ENCODE measurements at places on chromosomes 6 and 20.

DNA sequence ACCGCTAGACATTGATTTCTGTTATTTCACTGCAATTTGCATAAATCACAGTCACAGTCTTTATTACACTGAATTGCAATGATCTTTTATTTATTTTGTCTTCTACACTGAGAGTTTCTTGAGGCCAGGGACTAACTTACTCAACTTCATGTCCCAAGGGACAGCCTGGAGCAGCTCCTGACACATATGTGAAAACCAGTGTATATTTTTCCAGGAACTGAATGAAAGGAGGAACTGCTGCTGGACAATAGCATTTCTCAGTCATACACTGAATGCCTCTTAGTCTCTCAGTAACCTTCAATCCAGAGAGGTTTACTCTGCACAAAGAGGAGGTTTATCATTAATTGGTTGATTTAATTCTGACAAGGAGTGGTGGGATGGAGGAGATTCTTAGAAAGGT is 5.9 kb downstream of the F13A1 start:
- no peak for DNase-seq

GRCh38 chr20:51423290-51423667 is 119.2 kb downstream of the NFATC2 start:
- no peak for DNase-seq

DNA sequence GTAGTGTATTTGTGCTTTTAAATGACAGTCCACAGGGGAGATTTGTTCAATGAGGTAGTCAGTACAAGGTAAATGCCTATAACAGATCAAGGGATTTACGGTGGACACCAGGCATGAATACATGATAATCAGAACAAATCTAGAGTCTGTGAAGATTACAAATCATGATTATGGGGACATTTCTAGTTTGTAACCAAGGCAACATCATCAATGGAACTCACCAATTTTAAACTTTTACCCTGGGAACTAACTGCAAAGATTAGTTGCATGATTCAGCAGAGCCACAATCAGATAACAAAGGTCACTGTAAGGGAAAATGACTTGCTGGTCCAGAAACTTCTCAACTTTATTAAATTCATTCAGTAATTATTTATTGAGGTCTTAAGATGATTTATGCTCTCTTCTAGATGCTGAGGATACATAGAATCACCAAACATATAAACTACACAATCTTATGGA is at the start of gene CRISP1:
TSS of gene CRISP1 (minus strand) at position 51 of the 459 bp plus-strand sequence. CDS start 9,135 bp downstream, outside the sequence.
- DNase-seq: no peak

- DNase-seq: no peak
Measured at GRCh38 chr6:105884426-105884825, 201.7 kb upstream of the PRDM1 start.

DNA sequence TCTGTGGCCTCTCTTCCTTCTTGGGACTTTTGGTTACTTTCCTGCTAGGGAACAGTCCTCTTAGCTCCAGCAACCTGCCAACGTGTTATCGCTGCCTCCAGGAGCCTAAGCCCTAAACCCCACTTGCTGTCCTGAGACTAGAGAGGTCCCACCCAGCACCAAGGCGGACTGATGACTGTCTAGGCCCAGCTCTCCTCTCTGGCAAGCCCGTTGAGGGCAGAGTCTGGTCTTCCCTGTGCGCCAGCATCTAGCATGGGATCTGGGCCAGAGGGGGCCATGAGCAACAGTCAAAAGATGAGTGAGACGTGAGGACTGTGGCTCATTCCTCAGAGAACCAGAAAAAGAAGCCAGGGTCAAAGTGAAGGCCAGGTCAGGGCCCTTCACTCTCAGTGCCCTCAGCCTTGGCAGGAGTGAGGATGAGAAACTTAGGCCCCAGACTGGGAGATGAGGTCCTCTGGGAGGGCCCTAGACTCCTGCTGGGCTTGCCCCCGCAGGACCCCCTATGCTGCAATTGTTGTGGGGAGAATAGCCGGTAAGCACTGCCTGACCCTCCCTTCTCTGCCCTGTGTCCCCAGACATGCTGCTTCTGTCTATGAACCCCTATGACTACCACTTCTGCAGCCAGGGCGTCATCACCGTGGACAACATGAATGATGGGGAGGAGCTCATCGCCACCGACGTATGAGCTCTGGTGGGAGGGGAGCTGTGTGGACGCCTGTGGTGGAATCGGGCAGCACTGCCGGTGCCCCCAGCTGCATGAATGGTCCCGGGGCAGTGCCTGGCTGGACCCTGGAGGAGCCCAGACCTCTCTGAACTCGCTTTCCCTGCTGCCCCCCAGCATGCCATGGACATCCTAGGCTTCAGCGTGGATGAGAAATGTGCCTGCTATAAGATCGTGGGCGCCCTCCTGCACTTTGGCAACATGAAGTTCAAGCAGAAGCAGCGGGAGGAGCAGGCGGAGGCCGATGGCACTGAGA is 30.9 kb downstream of the MYH7B start:
- no peak for DNase-seq

DNA sequence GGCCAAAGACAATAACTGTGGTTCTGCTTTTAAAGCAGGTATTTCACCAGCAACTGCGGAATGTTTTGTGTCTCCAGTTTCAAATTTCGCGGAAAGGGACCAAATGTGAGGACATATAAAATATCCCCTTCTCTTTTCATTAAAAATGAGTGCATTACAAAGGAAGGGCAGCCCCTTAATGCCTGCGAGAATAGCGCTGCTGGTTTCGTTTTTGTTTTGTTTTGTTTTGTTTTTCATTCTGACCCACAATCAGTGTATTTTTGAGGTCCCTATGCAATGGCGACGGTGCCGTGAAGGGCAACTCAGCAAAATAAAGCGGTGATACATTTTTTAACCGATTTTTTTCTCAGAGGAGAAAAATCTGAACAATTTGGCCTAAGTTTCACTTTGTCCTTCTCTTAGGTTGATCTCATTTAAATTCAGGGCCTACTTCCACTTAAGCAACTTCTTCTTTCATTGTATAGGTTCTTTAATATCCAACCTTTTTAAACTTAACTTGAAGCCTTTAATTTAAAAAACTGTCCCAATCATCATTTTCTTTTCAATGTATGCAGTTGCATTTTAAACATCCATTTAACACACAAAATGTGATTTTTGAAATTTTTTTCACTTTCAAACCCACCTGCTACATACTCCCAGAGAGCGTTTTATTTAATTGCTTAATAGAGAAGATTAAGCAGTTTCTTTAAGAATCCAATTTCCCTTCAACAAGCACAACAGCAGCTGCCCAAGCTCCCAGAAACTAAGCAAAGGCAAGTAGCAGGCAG is 2.9 kb upstream of the HIVEP2 start:
- no peak for DNase-seq

DNA sequence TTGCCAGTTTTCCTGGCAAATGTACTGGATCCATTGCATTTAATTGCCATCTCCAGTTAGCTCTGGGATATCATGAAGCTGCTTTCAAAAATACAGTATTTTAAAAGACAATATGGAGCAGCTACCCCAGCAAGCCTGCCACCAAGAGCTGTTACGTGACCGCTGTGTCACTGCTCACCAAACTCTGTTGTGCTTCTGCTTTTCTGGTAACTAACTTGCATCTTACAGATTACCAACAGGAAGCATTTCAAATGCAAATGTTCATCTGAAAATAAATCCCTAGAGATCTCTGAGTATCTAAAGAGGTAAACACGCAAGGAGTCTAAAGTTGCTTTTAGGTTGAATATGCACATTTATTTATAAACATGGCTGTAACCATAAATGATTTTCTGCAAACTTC is 1008.3 kb downstream of the KIF16B start:
- no peak for DNase-seq

- DNase-seq: no peak
Measured at GRCh38 chr6:14393910-14394309, 276.3 kb downstream of the CD83 start.

DNA sequence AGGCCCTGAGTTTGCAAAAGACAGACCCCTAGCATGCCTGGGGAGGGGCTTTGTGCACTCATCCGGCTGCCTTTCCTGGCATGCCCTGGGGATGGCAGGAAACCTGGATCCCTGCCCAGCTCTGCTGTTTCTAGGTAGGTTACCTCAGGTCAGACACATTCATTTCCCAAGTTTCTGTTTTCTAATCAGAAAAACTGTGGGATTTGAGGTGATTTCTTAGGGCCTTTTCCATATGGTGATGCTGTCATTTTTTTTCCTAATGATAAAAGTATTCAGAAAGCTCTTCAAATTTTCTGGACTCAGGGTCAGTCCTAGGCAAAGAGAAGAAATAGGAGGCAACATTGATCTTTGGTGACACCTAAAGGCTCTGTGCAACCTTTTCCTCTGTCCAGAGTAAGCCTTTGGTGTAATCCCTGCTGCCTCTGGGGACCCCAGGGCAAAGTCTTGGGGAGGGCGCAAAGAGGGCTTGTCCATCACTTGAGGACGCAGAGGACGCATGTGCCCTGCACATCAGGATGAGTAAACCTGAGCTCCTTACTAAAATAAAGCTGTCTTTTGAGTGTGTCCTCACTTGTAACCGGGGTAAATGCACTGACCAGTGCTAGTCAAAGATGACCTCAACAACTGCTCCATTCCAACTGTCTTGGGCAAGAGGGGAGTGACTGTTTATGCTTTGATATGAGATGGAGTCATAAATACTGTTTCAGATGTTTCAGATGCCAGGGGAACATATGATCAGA is 13.5 kb upstream of the TRAM2 start:
- DNase-seq: no peak

DNA sequence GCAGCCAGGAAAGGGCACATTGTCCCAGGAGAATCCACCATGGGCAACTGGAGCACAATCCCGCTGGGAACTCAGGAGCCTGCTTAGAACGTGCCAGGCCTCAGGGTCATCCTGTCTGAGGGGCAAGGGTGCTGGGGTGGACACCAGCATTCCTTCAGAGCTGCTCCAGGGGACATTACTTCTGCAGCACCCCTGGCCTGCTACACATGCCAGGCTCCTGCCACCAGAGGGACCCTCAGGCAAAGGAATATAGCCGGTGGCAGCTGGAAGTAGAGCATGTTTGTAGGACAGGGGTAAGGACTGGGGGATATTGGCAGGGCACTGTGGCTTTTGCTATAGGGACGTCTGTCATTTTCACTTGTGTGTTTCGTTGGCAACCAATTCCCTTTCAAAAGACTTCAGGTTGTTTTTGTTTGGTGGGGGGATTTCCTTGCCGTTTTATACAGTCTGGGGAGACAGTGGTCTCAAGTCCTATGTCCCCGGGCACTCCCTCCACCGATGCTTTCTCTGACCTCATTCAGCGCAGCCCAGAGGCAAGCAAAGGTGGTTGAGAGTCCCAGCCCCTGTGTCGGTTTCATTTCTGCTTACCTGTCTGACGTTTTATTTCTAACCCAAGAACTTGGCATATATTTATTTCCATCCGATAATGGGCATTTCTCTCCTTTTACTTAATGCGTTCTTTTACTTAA is 130.8 kb downstream of the JPH2 start:
- no peak for DNase-seq

GRCh38 chr6:124190256-124190655 is 386.6 kb downstream of the NKAIN2 start:
- DNase-seq: no peak

- DNase-seq: no peak
Measured at GRCh38 chr20:61912665-61913422, 152.8 kb downstream of the TAF4 start.

DNA sequence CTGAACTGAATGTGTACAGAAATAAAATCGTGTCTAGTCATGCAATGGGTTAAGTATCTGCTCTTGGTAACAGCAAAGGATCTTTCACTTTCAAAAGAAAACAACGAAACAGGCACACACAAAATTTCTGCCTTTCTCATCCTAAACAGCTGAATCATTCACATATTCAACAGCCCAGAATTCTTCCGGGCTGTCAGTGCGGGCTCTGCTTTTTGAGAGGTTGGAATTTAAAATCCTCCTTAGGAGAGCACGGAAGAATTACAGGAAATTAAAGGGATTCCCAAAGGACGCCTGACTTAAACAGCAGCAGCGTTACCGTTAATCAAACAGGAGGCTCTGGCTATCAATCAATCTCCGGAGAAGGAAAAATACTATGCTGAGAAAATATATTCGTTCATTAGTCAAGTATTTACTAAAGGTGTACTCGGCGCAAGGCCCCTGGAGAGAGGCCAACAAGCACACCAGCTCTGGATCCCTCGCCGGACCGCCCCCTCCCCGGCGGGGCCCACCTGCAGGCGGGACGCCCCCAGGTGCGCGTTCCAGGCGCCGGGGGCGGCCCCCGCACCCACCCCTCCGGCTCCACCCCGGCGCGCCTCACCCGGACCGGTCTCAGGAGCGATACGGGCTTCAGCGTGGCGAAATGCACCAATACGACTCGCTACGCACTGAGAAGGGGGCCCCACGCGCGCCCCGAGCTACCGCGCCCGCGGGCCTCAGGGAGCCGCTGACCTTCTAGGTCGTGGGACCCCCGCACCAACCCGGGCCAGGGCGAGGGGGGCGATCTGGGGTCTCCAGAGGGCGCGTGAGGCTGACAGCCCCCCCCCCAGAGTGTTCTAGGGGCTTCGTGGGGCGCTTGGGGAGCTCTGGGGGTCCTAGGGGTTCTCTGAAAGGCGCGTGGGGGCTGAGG is 1.0 kb downstream of the NAPB start:
- DNase-seq: no peak

- DNase-seq: no peak
Measured at GRCh38 chr6:8995156-8995555, 559.8 kb upstream of the SLC35B3 start.

GRCh38 chr6:151962246-151962846 is 154.9 kb downstream of the ESR1 start:
- no peak for DNase-seq

- DNase-seq: no peak
Measured at GRCh38 chr6:114605656-114606055, 262.8 kb upstream of the HS3ST5 start.

GRCh38 chr6:131924881-131925474 is 26.2 kb downstream of the CCN2 start:
- no peak for DNase-seq

DNA sequence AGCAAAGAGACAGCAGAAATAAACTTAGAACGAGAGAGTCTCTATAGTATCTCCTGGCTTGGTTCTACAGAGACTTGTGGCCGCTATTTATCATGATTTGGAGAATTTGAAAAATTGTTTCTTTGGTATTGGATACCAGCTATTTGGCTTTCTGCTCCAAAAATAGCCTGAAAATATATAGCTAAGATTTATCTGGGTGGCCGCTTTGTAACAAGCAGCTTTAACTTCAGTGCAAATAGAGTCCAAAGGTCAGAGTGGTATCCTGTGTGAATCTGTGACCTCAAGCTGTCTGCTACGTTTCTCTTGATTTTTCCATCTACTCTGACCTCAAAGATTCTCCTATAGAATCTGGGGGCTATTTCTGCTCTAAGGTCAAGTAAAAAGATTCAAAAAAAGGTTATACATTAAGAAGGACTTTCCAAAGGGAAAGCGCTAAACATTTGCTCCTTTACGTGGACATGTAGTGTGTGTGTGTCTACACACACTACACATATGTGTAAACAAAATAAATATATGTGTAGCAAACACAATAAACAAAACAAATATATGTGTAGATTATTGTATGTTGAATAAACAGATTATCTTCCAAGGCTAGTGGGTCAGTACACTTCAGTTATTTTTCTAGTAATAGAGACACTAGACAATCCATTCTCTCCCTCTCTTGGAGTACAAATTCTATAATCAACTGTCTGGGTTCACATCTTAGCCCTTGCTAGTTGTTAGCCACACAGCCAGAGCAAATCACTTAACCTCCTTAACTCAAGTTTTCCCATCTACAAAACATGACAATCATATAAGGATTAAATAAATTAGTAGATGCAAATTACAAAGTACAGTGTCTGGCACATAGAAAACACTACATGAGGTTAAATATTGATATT is 40.8 kb downstream of the CHD6 start:
- no peak for DNase-seq
